ENCODE measurements at places on chromosomes 11 and 22. TPM values are rescaled to one million over a fixed set of nuclear protein-coding genes. Genes with fewer than 3 reads are reported as not detected.
A peak's percentile ranks its signal among the peaks of the same experiment; 100 is the strongest.

Gene ELMOD1
- total RNA-seq, result 0.77 TPM

Gene CDKN1C
- total RNA-seq, result 18.7 TPM

DNA sequence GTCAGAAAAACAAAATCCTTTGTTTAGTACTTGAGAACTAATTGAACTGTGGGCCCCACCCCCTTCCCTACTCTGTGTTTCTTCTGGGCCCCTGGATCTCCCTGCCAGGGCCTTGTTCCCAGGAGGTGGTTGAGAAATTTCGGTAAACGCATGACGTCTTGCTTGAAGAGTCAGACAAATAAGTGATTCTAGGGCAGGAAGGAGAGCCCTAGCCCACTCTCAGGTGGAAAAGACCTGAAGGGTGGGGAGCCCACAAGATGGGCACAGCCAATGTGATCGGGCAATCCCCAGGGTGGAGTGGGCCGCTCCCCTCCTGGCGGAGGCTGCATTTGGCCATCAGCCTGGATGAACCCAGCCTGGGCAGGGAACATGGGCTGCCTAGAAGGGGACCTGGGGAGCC, 16.8 kb upstream of the P2RY2 start:
- no peak for DNase-seq

GRCh38 chr11:57279116-57279515, 42.1 kb upstream of the APLNR start:
- no peak for DNase-seq

Gene OR52E8
- not detected for total RNA-seq

DNA sequence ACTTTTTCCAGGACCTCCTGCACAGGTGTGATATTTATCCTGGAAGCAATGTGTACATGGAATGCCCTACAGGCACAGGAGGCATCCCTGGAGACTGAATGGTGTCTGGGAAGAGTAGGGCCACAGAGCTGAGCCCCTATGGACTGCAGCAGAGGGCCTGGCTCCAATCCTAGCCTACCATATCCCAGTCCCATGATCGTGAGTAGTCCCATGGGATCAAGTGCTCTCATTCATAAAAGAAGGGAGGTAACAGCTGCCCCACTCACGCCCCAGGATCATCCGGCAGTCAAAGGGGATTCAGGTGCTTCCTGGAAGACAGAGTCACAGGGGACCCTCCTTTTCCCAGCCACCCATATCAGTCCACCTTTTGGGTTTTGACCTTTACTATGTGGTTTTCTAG, 24.0 kb downstream of the ANKK1 start:
- peak; percentile 41 for DNase-seq

Gene C11orf87
- not detected for total RNA-seq

- DNase-seq, result no peak
Measured at GRCh38 chr22:41563051-41563711, 2.4 kb downstream of the CSDC2 start.

Gene SCGB1D2
- total RNA-seq, result 6.0 TPM

GRCh38 chr11:120271672-120272071, 31.7 kb downstream of the POU2F3 start:
- no peak for DNase-seq

DNA sequence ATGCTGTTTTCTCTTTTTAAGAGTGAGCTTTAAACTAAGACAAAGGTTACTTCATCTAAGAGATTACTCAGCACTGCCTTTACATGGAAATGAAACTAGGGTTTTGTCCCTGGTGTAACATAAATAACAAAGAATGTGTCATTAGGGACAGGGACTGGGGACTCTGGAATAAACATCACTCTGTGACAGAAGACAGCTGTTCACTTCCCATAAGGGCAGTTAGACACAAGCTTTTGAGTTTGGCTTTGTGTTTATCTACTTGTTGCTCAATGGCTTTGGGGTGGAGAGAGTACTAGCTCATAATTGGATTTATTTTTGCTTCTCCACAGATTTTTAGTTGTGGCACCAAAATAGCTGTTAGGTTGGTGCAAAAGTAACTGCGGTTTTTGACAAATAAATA, 154.5 kb downstream of the OR4C45 start:
- no peak for DNase-seq

Data from SK-MEL-5 (cell line).